A549 treated with GW870086 at 1 μM for 4 hours (cell line): ENCODE measurements at places on chromosomes 4 and X. TPM values are rescaled to one million over a fixed set of nuclear protein-coding genes. Genes with fewer than 3 reads are reported as not detected.

The GPC4 gene
- 0.03 to 0.05 TPM in 2 of 5 replicates, not detected in the others for total RNA-seq

The ZDHHC15 gene
- not detected in 5 replicates for total RNA-seq

The ZMYM3 gene
- 10.1 to 13.6 TPM (median 12.1 TPM) in 5 replicates for total RNA-seq

The KLB gene
- 0.08 to 0.15 TPM (median 0.11 TPM) in 5 replicates for total RNA-seq

The PRR32 gene
- not detected in 5 replicates for total RNA-seq

The SOWAHD gene
- total RNA-seq, result 0.08 to 0.24 TPM in 2 of 5 replicates, not detected in the others

The RGN gene
- 0.09 TPM in 1 of 5 replicates, not detected in the others for total RNA-seq

The ZCCHC18 gene
- total RNA-seq, result 0.08 to 0.17 TPM (median 0.09 TPM) in 3 of 5 replicates, not detected in the others

The GAB1 gene
- 2.0 to 2.9 TPM (median 2.3 TPM) in 5 replicates for total RNA-seq

The AMER1 gene
- 1.9 to 2.9 TPM (median 2.6 TPM) in 5 replicates for total RNA-seq

The ESX1 gene
- 0.10 to 0.16 TPM (median 0.16 TPM) in 3 of 5 replicates, not detected in the others for total RNA-seq

The MCF2 gene
- total RNA-seq, result 0.06 to 0.10 TPM (median 0.06 TPM) in 3 of 5 replicates, not detected in the others

The MSX1 gene
- 4.8 to 9.4 TPM (median 8.7 TPM) in 5 replicates for total RNA-seq

The ENPEP gene
- 0.05 to 0.32 TPM (median 0.18 TPM) in 4 of 5 replicates, not detected in the other for total RNA-seq

The BMP3 gene
- not detected in 5 replicates for total RNA-seq

The HGFAC gene
- total RNA-seq, result 0.07 to 0.32 TPM (median 0.13 TPM) in 4 of 5 replicates, not detected in the other

The GPM6B gene
- total RNA-seq, result 0.08 to 0.14 TPM (median 0.14 TPM) in 3 of 5 replicates, not detected in the others

The FHDC1 gene
- total RNA-seq, result 0.64 to 0.71 TPM (median 0.69 TPM) in 5 replicates

The DOK7 gene
- total RNA-seq, result 0.27 to 1.1 TPM (median 0.44 TPM) in 5 replicates

The APLN gene
- total RNA-seq, result 0.56 to 0.85 TPM (median 0.75 TPM) in 5 replicates

The ERAS gene
- total RNA-seq, result 0.20 TPM in 1 of 5 replicates, not detected in the others

The ABLIM2 gene
- 3.3 to 5.4 TPM (median 5.0 TPM) in 5 replicates for total RNA-seq

The UNC5C gene
- not detected in 5 replicates for total RNA-seq

The PLXNA3 gene
- total RNA-seq, result 10.8 to 15.6 TPM (median 11.8 TPM) in 5 replicates

The EBP gene
- 125 to 160 TPM (median 145 TPM) in 5 replicates for total RNA-seq

The XG gene
- 0.13 TPM in 1 of 5 replicates, not detected in the others for total RNA-seq

The GAGE13 gene
- total RNA-seq, result not detected in 5 replicates

The EGFL6 gene
- total RNA-seq, result 0.05 to 0.06 TPM in 2 of 5 replicates, not detected in the others

The SPANXN3 gene
- total RNA-seq, result not detected in 5 replicates

The MAGEE1 gene
- total RNA-seq, result 3.7 to 4.8 TPM (median 4.1 TPM) in 5 replicates

The TRIM61 gene
- total RNA-seq, result not detected in 5 replicates

The HSFX3 gene
- not detected in 5 replicates for total RNA-seq

The DGAT2L6 gene
- total RNA-seq, result not detected in 5 replicates

The RTL5 gene
- total RNA-seq, result 1.8 to 2.5 TPM (median 2.1 TPM) in 5 replicates

The NEUROG2 gene
- not detected in 5 replicates for total RNA-seq

The POF1B gene
- total RNA-seq, result 2.3 to 2.8 TPM (median 2.5 TPM) in 5 replicates

The LDB2 gene
- total RNA-seq, result not detected in 5 replicates

The MAGEA11 gene
- total RNA-seq, result 0.07 TPM in 1 of 5 replicates, not detected in the others

The IL15 gene
- 10.6 to 14.7 TPM (median 12.0 TPM) in 5 replicates for total RNA-seq

The ZNF711 gene
- 0.53 to 1.0 TPM (median 0.80 TPM) in 5 replicates for total RNA-seq

The DDIT4L gene
- 0.23 to 0.32 TPM (median 0.27 TPM) in 5 replicates for total RNA-seq
